ENCODE measurements at places on chromosomes 6 and 20.

DNA sequence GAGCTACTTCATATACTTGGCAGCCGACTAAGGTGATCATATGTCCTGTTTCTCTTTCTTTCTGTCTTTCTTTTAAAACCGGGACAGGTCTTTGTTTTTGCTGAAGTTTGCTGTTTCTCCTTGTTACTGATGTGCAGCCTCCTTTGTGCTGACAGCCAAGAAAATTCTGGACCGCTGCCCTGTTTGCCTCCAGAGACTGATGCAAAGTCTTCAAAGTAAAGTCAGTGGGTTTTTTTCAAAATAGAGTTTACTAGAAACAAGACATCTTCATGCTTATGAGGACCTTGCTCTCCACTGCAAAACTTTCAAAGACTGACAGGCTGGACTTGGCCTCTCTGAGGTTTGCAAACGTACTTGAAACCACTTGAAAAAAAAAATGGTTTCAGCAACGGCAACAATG is 510.5 kb upstream of the MAP3K7 start:
- no peak for DNase-seq

GRCh38 chr6:68317366-68317765 is 317.7 kb upstream of the ADGRB3 start:
- no peak for DNase-seq

DNA sequence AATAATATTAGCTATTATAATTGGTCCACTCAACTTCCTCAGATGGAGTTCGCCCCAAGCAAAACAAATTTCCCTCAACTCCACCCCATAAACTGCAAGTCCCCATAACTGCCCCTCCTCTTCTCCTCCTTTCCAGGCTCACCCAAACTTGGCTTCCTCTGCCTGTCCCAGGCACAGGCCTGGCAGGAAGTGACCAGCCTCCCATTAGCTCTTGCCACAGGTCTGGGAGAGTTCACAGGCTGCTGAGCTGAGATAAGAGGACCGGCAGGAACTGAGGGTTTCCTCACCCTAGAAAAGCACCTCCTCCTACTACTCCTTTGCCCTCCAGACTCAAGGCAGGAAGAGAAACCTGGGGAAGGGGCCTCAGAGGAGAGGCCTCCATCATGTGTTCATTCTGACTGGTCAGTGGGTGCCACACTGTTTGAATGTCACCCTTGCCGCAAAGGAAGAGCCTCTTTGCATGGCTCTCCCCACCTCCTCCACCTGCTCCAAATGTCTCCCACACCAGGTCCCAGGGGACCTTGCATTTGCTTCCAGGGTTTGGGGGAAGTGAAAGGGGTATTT is 24.5 kb upstream of the SMIM29 start:
- DNase-seq = no peak

DNA sequence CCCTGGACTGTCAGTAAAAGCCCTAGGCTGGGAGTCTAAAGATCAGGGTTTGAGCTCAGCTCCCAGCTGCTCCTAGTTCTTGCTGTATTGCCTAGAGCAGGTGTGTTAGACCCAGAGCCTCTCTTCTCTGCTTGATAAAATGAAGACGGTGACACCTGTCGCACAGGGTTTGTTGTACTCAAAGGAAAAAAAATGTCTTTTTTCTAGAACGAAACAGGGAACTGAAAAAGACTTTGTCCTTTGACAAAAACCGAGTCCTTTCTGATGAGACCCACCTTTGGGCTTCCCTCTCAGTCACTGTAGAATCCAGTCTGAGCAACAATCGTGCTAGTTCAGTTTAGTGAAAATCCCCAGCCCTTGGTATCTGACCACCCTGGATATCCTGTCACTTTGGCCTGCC is 102.1 kb upstream of the LAMP5 start:
- no peak for DNase-seq

DNA sequence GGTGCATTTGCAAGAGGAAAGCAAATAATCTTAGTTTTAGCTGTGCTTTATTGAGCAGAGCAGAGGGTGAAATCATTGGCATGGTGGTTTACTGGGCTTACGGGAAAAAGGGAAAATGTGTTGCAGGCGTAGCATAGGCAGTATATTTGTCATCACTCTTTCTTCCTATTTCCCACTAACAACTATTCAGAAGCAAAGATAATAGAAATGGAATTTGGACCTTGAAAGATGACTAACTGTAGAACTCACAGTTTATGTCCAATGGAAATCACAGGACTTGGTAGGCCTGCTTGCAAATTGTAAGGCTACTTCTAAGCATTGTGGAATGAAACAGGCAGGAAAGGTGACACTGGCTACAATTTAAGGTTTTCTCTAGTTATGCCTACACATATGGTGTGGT is 611.9 kb upstream of the MAN1A1 start:
- DNase-seq = no peak

- DNase-seq = no peak
Observed at GRCh38 chr6:145656128-145656527, 79.2 kb downstream of the EPM2A start.

DNA sequence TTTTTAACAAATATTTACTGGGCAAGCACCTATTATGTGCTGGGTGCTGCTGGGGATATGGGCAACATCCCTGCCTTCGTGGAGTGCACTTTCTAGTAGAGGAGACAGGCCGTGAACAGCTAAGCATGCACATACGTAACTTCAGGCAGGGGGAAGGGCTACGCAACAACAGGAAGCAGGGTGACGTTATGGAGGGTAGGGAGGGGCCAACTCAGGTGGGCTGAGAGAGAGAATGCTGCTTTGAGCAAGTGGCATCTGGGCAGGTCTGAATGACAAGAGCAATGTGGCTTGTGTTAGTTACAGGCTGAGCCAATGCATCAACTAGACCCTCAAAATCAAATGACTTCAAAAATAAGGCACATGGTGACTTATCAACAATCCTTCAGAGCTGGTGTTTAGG is 112.1 kb downstream of the CDC5L start:
- DNase-seq = no peak

GRCh38 chr20:60200305-60200918 is 242.2 kb downstream of the CDH26 start:
- DNase-seq = no peak

DNA sequence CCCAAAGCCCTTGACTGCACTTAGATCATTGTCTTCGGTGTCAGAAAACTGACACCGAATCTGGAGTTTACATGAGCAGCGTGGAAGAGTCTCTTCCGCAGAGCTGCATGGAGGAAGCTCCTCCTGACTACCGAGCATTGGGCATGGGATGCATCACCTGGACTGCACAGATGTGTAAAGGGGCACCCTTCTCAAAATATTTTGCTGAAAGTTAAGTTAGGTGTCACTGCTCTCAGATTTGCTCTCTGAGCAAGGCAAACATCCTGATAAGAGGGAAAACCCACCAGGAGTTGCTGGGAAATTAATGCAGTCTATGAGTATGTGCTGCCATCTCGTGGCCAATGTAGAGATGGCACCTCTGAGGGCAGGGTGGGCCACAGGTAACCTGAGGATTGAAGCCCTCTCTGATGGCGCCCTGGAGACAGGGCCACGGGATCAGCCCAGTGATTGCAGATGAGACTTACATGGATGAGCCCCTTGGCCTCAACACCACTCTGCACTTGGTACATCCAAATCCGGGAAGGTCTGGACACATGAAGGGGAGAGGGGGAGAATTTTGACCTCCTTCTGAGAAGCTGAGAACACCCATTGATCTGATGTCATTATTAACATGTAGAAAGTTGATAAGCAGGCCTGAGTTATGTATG is 129.9 kb downstream of the LPA start:
- DNase-seq = no peak

GRCh38 chr20:31452575-31452974 is 12.1 kb downstream of the DEFB123 start:
- DNase-seq = no peak

DNA sequence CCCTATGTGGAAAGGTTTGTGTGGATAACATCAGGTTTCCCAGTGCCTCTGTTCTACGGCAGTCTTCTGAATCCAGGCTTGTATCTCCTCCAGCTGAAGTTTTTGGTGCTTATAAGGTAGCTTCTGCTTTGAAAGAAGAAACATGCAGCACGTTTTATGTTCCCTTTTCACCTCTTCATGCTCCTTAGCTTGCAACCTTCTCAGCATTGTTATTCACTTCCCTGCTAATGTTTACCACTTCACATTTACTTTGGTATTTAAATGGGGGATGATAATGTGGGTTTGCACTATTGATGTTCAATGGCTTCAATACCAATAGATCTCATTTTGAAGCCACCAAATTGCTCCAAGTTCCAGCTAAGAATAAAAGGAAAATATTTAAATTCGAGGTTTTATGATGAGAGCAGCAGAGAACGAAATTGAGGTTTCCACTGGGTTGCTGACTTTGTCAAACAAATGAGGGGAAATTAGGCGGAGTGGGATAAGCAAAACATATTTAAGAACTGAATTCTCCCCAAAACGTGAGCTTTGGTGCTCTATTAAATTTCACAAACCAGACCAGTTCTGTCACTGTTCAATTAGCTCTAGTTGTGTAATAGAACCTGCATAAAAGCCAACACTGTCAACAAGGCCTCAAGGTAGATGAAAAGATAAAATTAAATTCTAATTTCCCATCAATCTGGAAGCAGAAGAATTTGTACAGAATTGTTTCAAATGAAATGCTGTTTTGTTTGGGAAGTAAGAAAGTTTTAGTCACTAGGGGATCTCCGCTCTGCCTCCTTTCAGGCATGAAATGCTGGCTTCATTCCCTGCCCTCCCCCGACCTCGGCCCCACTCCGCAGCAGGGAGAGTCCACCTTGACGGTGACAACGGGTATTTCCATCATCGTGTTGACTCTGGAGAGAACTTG is 1.4 kb downstream of the IL22RA2 start:
- no peak for DNase-seq

- no peak for DNase-seq
Observed at GRCh38 chr6:3438190-3439167, 18.4 kb downstream of the SLC22A23 start.

- no peak for DNase-seq
Observed at GRCh38 chr6:15464211-15464725, 198.6 kb downstream of the DTNBP1 start.

- DNase-seq = no peak
Observed at GRCh38 chr20:60883496-60883895, 368.6 kb upstream of the CDH4 start.

GRCh38 chr6:50791900-50792508 is 26.7 kb upstream of the TFAP2B start:
- DNase-seq = no peak

GRCh38 chr6:30615958-30616810 is 859 bp downstream of the PPP1R10 start:
- no peak for DNase-seq

DNA sequence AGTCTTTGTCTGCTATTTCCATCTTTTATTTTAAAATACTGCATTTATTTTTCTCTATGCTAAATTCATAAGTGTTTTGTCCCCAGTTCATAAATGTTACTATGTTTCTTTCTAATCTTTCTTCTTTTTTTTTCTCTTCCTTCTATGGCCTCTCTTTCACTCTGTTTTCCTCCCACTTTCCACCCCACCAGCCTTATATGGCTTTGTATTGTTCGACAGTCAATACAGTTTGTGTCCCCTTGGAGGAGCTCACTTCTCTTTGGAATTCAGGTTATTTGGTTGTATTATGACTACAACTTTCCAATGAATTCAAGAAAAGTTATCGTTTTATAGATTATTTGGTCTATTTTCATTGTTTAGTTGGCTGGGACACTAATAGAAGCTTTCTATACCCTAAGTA is 393.5 kb downstream of the NKAIN2 start:
- DNase-seq = no peak

DNA sequence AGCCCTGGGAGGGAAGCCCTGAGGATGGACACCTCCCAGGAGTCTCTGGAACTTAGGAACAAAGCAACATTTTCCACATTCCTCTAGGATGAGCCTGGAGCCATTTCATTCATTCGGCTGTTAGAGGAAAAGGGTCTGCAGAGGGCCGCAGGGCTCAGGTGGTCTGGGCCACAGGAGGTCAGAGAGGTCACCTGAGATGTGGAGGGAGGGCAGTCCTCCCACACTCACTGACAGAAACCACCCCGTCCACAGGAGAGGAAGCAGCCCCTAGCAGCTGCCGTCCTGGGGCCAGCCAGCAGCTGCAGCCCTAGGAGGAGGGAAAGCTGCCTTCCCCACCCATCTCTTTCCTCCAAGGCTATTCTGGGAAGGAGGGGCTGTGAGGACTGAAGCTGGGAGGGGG is 207.0 kb downstream of the CDC5L start:
- no peak for DNase-seq

DNA sequence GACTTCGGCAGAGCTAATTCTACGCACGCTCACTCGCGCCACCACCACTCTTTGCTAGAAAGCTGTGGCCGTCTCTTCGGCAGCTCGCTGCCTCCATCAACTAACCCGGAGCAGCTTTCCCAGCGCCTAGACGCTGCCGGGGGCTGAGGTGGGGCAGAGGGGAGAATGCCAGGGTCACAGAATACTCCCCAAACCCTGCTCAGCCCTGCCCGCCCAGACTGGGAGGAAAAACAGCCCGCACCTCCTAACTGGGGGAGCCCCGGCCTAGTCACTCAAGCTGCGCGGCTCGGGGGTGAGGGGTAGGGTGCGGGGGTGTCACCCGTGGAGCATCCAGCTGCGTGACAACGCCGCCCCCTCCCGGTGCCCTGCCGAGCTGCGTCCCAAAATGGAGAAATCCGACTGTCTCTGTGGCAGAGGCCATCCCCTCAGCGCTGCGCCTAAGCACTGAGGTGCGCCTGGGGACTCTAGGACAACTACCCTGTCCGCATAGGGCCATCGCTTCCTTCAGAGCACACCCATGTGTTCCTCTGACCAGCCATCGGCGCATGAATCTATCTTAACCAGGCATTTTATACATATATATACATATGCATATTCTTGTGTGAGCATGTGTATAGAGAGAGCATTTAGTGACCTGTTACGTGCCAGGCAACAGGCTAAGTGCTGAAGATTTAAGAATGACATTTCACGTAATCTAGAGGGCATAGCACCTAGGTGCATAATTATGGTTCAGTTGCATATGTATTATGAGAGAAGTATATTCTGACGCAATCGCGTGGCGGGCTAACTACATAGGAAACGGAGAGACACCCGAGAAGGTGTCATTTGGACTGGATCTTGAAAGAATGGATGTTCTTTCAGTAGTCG is 1.5 kb upstream of the TENT5A start:
- peak; percentile 52 for DNase-seq

DNA sequence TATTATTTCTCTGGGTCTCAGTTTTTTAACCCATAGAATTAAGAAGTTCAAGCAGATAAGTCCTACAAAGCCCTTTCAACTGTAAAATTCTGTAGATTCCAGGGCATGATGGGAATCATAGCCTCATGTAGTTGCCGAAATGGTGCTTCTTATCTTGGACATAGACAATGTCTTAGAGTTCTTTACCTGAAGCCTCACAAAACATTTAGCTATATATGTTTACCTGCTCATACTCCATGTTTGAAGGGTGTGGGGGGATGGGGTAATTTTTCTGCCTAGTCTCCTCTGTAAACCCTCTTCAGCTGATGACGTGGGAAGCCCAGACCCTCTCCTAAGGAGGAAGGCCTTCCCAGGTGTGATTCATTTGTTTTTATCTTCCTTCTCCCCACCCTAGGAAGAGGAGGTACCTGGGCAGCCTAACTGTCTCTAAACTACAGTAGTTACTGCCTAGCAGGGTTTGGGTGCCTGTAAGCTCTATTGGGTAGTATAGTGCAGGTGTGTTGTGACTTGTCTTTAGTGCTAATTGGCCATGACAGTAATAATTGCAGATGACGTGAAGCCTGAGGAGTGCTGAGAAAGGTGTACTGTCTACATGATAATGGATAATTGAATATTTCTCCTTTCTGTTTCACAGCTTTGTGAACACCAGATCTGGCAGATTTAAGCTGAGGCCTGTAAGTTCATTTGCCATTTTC is 230.8 kb downstream of the TFAP2B start:
- DNase-seq = no peak

GRCh38 chr6:37168811-37169495 is 999 bp upstream of the PIM1 start:
- DNase-seq = peak; percentile 59

GRCh38 chr6:46052479-46052878 is 36.8 kb upstream of the CLIC5 start:
- DNase-seq = no peak
